Progenitor cell of endocrine pancreas (in vitro differentiated cells): ENCODE measurements at places on chromosomes 2 and 18.

- DNase-seq: no peak
- no peak overlapping the region for H3K27ac ChIP-seq
- no peak overlapping the region for H3K4me3 ChIP-seq
Measured at GRCh38 chr2:137229834-137230233, 464.5 kb downstream of the THSD7B start.

DNA sequence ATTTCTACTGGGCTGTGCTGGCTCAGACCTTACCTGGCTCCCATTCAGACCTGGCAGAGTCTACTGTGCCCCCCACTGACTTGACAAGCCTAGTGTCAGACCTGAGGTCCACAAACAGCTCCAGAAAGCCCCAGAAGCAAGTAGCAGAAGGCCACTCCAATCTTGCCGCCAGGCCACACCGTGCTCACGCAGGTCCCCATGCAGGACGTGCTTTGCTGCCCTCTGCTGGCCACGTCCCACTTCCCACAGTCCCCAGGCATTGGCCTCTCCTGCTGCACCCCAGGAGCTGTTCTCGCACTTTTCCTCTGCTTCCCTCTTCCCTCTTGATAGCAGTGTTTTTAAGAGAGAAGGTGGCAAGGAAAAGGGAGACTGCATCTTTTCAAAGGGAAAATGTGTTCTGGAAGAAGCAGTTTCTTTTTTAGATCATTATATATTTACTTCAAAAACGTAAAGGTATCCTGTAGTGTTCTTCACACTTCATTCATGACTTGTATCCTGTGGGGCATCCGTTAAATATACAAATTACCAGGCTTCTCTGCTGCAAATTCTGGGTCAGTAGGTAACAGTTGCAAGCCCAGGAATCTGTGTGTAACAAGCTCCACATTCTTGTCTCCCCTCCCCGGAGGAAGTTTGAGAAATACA, 81.4 kb upstream of the PAPOLG start:
- peak overlapping the region; percentile 41 for H3K27ac ChIP-seq
- H3K4me1 ChIP-seq: no peaks in the 10 kb centered on the region
- H3K4me3 ChIP-seq: no peak overlapping the region
- H3K36me3 ChIP-seq: no peaks in the 10 kb centered on the region
- H3K27me3 ChIP-seq: peaks cover 19% of the 10 kb centered on the region

GRCh38 chr2:99854236-99854852, 288.0 kb downstream of the AFF3 start:
- H3K4me3 ChIP-seq: no peak overlapping the region
- peaks cover 37% of the 10 kb centered on the region for H3K4me1 ChIP-seq
- H3K36me3 ChIP-seq: no peaks in the 10 kb centered on the region
- H3K27me3 ChIP-seq: no peaks in the 10 kb centered on the region
- no peak for DNase-seq
- H3K27ac ChIP-seq: no peak overlapping the region

DNA sequence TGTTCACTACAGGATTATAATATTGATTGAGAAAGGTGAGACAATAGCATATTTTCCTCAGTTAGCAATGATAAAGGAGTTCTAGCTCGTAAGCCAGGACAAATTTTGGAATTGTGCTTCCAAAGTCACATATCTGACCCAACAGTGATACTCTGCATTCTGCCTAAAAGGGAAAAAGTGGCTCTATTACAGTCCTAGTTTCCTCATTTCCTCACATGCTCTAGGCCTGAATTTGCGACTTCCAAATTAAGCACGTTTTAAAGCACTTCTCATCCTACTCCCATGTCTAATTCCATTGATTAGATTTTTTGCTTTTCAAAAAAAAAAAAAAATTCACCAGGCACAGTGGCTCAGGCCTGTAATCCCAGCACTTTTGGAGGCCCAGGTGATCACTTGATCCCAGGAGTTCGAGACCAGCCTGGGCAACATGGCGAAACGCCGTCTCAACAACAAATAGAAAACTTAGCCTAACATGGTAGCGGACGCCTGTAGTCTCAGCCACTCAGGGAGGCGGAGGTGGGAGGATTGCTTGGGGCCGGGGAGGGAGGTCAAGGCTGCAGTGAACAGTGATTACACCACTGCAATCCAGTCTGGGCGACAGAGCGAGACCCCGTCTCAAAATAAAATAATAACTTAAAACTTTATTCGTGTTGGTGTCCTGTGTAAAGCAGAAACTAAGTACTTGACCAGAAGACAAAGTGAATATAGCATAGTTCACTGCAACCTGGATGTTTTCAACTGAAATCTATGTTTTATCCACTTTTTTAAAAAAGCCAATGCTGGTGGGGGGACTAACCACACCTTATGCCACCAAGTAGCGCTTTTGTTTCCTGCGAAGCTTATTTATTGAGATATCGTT, 1.5 kb downstream of the ESCO1 start:
- peaks cover 9% of the 10 kb centered on the region for H3K36me3 ChIP-seq
- no peaks in the 10 kb centered on the region for H3K27me3 ChIP-seq
- no peak for DNase-seq
- H3K4me3 ChIP-seq: peak overlapping the region; percentile 96

GRCh38 chr2:145067549-145068030, 547.7 kb upstream of the ZEB2 start:
- no peak overlapping the region for H3K4me3 ChIP-seq
- no peaks in the 10 kb centered on the region for H3K27me3 ChIP-seq
- H3K36me3 ChIP-seq: no peaks in the 10 kb centered on the region
- H3K4me1 ChIP-seq: no peaks in the 10 kb centered on the region
- H3K27ac ChIP-seq: no peak overlapping the region

- peaks cover 56% of the 10 kb centered on the region for H3K36me3 ChIP-seq
- peak overlapping the region; percentile 42 for H3K27ac ChIP-seq
- no peak for DNase-seq
- no peak overlapping the region for H3K4me3 ChIP-seq
- peaks cover 11% of the 10 kb centered on the region for H3K4me1 ChIP-seq
Measured at GRCh38 chr2:120132190-120132589, 91.0 kb downstream of the TMEM185B start.

DNA sequence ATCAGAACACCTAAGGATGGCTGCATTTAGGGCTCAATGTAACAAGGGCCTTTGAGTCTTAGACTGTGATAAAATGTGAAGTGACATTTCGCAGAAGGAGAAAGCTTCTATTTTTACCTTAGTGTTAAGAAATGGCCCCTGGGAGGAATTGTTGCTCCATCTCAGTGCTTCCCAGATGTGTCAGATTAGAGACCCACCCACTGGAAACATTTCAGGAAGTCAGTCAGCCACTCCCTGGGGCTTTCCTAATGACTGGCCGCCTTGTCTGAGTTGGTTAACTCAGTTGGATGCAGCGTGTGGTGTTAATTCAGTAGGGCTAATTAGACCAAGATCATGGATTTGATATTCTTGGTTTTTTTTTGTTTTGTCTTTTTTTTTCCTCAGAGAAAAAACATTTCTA, 355.9 kb downstream of the PIK3C3 start:
- peaks cover 3% of the 10 kb centered on the region for H3K36me3 ChIP-seq
- no peak overlapping the region for H3K27ac ChIP-seq
- H3K4me1 ChIP-seq: peaks cover 4% of the 10 kb centered on the region
- no peak for DNase-seq
- no peaks in the 10 kb centered on the region for H3K27me3 ChIP-seq

GRCh38 chr2:202147775-202148174, 74.7 kb downstream of the KIAA2012 start:
- H3K27ac ChIP-seq: no peak overlapping the region
- H3K27me3 ChIP-seq: peaks cover 3% of the 10 kb centered on the region
- no peak overlapping the region for H3K4me3 ChIP-seq
- DNase-seq: no peak
- peaks cover 29% of the 10 kb centered on the region for H3K4me1 ChIP-seq

GRCh38 chr18:36104749-36105148, 24.4 kb downstream of the SLC39A6 start:
- DNase-seq: no peak
- no peaks in the 10 kb centered on the region for H3K4me1 ChIP-seq
- H3K36me3 ChIP-seq: peaks cover 1% of the 10 kb centered on the region

GRCh38 chr18:44495151-44495550, 185.5 kb upstream of the SETBP1 start:
- no peaks in the 10 kb centered on the region for H3K27me3 ChIP-seq
- no peak for DNase-seq
- no peak overlapping the region for H3K27ac ChIP-seq
- H3K4me3 ChIP-seq: no peak overlapping the region
- H3K4me1 ChIP-seq: no peaks in the 10 kb centered on the region
- H3K36me3 ChIP-seq: no peaks in the 10 kb centered on the region
